ENCODE measurements at places on chromosomes 5 and 9. TPM values are rescaled to one million over a fixed set of nuclear protein-coding genes. Genes with fewer than 3 reads are reported as not detected.

Gene AMACR
- total RNA-seq = 10.6 TPM

Gene POLE3
- total RNA-seq = 34.2 TPM

Gene ENHO
- 37.6 TPM for total RNA-seq

Gene ZCCHC7
- 34.5 TPM for total RNA-seq

Gene TPD52L3
- total RNA-seq = not detected

Gene PCDHA1
- total RNA-seq = 6.6 TPM

Gene TLX3
- total RNA-seq = not detected

Gene PSMD5
- total RNA-seq = 30.4 TPM

Gene SOHLH1
- total RNA-seq = not detected

Gene SPATA31A3
- total RNA-seq = not detected

Gene IGFBPL1
- 67.1 TPM for total RNA-seq

Gene IL11RA
- 5.0 TPM for total RNA-seq

Gene TMC1
- total RNA-seq = 0.78 TPM

Gene TTC39B
- total RNA-seq = 6.9 TPM

Gene PRSS3
- not detected for total RNA-seq

Gene SPATA31C1
- total RNA-seq = not detected

Gene FAM174A
- 24.5 TPM for total RNA-seq

Gene CFAP90
- 2.2 TPM for total RNA-seq

Gene ROR2
- 0.94 TPM for total RNA-seq

Gene NSMF
- total RNA-seq = 35.7 TPM

Gene SLC6A3
- not detected for total RNA-seq

Gene ANKRD18A
- 6.9 TPM for total RNA-seq

Gene PCDHGC5
- 6.2 TPM for total RNA-seq

Gene MCC
- total RNA-seq = 15.8 TPM

Gene CTNNAL1
- total RNA-seq = 14.0 TPM

Gene LPAR1
- 26.4 TPM for total RNA-seq

Gene SPATA31D4
- not detected for total RNA-seq

Gene GPR150
- total RNA-seq = not detected

Gene STOM
- total RNA-seq = 25.1 TPM

Gene TRPM3
- 20.6 TPM for total RNA-seq

Gene LTC4S
- total RNA-seq = 1.7 TPM

Gene CHSY3
- total RNA-seq = 41.0 TPM

Gene PCDHA10
- 20.3 TPM for total RNA-seq

Gene OBP2B
- total RNA-seq = not detected

Gene ANKDD1B
- 1.7 TPM for total RNA-seq

Gene TRIM23
- total RNA-seq = 94.1 TPM

Gene ARL14EPL
- not detected for total RNA-seq

Gene TMEM174
- total RNA-seq = not detected

Gene DRD1
- total RNA-seq = 6.1 TPM

Gene CCDC171
- 56.5 TPM for total RNA-seq

Gene POLR3G
- 4.5 TPM for total RNA-seq

Data from occipital lobe (tissue), 3 donors.